ENCODE measurements at places on chromosomes 13 and 19. TPM values are rescaled to one million over a fixed set of nuclear protein-coding genes. Genes with fewer than 3 reads are reported as not detected.

DNA sequence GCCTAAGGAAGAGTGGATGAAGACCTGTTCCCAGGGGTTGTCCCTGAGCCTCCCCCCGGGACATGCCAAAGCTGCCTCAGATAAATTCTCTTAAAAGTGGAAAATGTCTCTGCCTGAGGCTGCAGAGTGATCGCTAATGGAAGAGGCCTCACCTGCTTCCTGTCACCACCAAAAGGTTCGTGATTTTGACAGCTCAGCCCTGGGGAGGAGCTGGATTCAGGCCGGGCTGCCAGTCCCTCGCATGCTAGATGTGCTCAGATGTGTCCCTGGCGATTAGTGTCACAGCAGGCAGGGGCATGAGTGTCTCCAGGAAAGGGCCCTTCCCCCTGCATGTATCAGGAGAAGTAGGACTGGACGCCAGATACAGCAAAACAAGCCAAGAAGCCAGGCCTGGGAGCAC is 626.5 kb downstream of the UQCRFS1 start:
- DNase-seq: no peak

CAPS gene
- total RNA-seq: 9.2 TPM

OR7A17 gene
- not detected for total RNA-seq

COX7A1 gene
- total RNA-seq: 0.33 TPM

- DNase-seq: no peak
Observed at GRCh38 chr13:74070065-74070464, 64.1 kb downstream of the KLF12 start.

DNA sequence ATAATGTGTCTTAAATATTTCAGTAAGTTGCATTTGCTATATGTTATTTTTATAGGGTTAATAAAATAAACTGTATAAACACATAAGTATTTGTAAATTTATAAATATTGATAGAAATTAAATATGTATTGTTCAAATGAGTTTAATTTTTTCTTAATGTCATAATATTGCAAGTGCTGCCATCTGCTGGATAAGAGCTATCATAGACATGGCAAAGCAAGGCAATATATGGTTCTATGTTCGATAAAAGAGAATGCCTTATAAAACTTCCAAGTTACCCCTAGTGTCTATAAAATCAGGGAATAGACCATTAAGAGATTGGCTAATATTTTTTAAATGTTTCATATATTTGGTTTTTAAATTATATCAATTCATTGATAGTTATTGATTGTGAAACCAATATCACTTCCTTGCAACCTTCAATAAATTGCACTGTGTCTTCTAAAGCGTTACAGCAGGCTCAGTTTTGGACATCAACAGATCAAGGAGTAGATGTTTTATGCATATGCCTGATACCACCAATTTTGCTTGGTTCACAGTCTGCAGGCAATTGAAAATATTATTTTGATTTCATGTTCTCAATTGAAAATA is 29.0 kb upstream of the SLITRK6 start:
- no peak for DNase-seq

BLOC1S3 gene
- total RNA-seq: 21.8 TPM

GRCh38 chr13:84479656-84480055 is 597.4 kb upstream of the SLITRK1 start:
- no peak for DNase-seq

DNA sequence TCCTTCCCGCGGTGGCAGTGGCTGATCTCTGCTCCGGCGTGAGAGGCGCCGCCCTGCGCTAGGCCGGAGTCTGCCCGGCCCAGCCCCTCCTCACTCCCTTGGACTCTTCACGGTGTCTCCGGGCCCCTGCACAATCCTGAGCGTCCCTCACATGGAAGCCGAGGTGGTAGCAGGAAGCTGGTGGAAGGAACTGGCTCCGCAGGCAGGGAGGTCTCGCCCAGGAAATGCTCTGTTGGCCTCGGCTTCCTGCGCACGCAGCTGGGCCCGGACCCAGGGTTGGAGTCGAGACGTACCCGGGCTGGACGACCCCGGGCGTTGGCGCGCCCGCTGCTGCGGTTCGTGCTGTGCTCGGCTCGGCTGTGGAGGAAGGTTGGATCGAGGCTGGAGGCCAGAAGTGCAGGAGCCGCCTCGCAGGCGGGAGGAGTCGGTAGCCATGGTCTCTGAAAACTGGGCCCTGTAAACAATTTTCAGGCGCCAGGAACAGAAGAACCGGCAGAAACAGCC is 46.3 kb downstream of the ZNF724 start:
- DNase-seq: no peak

TUBA3C gene
- not detected for total RNA-seq

- no peak for DNase-seq
Observed at GRCh38 chr13:100584896-100585295, 3.7 kb downstream of the GGACT start.

DNA sequence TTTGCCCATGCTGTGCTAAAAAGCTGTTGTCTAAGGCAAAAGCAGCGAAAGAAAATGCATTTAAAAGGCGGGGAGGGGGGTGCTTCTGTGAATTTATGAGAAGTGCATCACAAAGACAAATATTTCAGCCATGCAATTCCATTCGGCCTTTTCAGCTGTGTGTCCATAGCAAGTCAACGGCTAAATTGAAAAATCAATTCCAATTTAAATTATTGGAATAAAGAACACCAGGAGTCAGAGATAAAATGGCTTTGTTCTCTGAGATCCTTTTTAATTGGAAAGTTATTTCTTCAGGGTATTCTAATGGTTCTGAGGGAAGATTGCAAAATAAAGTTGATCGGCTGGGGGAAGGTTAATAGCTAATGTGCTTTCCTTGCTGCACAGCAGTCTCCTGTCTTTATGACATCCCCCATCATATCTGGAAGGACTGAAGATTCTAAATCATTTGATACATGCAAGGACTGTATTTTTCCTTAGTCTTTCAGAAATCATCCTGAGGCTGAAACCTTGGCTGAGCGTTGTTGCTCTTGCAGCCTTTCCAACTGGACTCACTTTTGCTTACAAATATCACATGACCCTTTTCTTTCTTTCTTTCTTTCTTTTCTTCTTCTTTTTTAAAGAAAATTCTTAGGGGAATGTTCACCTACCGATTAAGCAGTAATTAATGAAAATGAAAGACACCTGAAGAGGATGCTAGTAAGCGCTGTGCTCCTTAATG is 647.1 kb downstream of the DACH1 start:
- DNase-seq: no peak

CLASRP gene
- 72.4 TPM for total RNA-seq

LIM2 gene
- total RNA-seq: not detected

- DNase-seq: no peak
Observed at GRCh38 chr19:46626446-46626845, 1.6 kb upstream of the PTGIR start.

DNA sequence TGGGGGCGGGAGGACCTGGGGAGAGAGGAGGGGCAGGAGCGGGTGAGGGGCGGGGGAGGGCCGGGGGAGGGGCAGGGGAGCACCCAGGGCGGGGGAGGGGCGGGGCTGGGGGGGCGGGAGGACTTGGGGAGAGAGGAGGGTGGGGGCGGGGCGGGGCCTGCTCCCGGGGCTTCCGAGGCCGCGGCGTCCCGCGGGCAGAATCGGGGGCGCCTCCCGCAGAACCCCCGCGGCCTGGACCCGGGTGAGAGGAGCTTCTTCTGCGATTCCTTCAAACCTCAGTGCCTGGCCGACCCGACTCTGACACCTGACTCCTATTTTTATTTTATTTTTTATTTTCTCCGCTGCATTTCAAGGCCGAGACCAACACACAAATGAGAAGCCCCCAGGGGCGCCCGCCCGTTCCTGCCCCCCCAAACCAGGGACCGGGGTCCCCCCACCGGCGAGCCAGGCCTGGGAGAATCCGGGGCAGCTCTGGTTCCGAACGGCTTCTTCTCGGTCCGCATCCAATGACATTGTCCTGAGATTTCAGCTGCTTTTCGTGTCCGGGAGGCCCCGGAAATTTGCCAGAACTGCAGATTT is 470 bp upstream of the GRTP1 start:
- DNase-seq: no peak

FAM83E gene
- 1.0 TPM for total RNA-seq

- no peak for DNase-seq
Observed at GRCh38 chr13:36639610-36640009, 34.2 kb upstream of the SERTM1 start.

GRCh38 chr13:70415136-70415535 is 306.9 kb upstream of the KLHL1 start:
- DNase-seq: no peak

- no peak for DNase-seq
Observed at GRCh38 chr19:17922138-17922537, 10.7 kb upstream of the CCDC124 start.
